GM12878 (cell line): ENCODE measurements at places on chromosomes 2 and 18.

- DNase-seq: no peak
Measured at GRCh38 chr18:70416496-70416895, 127.7 kb downstream of the SOCS6 start.

- DNase-seq: no peak
Measured at GRCh38 chr2:43852196-43852730, 13.5 kb downstream of the ABCG8 start.

DNA sequence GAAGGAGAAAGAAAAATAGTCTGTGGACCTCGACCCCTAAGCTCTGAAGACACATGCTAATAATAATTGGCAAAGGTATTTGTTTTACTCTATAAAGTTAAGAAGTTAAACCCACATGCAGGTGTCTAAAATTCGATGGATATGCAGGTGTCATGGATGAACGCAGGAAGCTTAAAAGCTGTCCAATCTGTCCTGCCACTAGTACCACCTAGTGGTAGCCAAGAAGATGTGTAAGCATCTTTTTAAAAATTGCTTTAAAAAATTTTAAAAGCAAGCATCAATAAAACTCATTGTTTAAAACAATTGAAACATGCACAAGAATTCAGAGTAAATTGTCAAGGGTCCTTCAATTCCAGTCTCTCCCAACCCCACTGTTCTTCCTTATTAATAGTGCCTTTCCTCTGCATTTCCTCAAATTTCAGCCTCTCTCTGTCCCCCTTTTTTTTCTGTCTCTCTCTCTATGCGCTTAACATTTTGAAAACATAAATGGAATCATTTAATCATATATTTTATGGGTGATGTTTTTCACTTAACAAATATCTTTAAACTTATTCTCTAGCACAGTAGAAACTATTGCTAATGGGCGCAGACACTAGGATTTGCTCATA lies 30.6 kb upstream of the PPP3R1 start:
- no peak for DNase-seq

DNA sequence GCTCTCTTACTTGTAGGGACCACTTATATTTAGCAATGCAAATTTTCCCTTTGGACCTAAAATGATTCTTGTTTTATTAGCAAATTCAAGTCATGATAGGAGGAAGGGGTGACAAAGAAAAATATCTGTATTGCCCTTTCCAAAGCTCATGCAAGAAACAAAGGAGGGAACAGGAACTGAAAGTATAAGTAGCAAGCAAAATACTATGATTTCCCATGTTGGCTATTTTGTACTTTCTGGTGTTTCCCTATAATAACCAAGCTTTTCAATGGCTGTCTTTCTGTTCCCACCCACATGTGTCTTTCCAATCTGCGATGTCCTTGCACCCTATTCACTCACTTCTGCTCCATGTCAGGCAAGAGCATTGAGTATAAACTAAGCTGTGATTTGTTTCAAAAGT lies 279.7 kb downstream of the RNF144A start:
- no peak for DNase-seq

GRCh38 chr2:96967436-96967835 lies 18.9 kb downstream of the FAM178B start:
- DNase-seq: no peak

GRCh38 chr2:128809259-128809636 lies 490.6 kb upstream of the HS6ST1 start:
- DNase-seq: no peak

DNA sequence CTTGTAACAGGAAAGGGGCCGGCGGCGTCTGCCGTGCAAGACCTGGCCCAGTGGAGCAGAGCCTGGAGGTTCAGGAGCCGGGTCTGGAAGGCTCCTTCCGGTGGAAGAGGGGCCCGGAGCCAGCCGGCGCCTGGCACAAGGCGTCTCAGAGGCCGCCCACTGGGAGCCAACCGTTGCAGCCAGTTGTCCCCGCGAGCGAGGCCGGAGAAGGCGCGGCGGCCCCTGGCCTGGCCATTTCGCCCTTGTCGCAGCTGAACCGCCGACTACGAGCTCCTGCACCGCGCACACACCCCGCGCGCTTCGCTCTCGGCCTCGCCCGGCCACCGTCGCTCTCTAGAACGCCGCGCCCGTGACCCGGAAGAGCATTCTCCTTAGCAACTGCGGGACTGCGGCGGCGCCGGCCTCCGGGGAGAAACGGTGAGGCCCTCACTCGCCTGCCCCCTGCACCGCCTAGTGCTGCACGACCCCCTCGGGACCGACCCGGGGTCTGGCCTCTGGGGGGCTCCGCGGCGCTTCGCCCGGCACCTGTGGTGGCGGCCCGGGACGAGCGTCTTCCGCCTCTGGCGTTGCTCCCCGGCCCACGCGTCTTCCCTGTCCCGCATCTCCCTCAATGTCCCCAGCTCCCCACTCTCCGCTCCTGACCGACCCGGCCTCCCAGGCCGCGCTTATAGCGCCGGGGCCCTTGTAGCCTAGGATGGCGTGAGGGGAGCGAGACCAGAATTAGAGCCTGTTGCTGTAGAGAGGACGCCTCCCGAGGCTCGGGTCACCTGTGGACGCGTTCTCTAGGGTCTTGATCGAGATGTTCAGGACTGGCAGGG lies at the start of gene DIS3L2:
Gene DIS3L2, plus strand, starts transcription at position 365 of the 818 bp plus-strand sequence. CDS start 53,215 bp downstream, outside the sequence.
- DNase-seq: peak; percentile 16

GRCh38 chr2:58313926-58314325 lies 72.8 kb upstream of the FANCL start:
- DNase-seq: no peak

- no peak for DNase-seq
Measured at GRCh38 chr2:137942833-137943677, 21.2 kb upstream of the HNMT start.

DNA sequence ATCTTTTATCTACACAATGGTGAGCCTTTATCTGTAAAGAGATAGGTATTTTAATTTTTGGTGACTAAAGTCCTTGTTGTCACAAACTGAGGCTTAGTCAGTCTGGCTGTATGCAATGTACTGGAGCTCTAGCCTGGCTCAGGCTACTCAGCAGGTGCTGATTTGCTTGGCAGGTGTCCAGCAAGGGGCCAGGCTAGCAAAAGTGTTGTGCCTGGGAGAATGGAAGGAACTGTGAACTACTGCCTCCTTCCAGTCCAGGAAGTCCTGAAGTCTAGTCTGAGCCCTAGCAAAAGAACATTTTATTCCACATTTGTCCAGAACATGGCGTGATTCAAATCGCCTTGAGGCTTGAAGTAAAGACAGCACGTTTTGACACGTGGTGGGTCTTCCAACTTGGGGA lies 260.5 kb downstream of the CCDC85A start:
- DNase-seq: no peak

- no peak for DNase-seq
Measured at GRCh38 chr2:212791569-212791968, 253.0 kb upstream of the ERBB4 start.

DNA sequence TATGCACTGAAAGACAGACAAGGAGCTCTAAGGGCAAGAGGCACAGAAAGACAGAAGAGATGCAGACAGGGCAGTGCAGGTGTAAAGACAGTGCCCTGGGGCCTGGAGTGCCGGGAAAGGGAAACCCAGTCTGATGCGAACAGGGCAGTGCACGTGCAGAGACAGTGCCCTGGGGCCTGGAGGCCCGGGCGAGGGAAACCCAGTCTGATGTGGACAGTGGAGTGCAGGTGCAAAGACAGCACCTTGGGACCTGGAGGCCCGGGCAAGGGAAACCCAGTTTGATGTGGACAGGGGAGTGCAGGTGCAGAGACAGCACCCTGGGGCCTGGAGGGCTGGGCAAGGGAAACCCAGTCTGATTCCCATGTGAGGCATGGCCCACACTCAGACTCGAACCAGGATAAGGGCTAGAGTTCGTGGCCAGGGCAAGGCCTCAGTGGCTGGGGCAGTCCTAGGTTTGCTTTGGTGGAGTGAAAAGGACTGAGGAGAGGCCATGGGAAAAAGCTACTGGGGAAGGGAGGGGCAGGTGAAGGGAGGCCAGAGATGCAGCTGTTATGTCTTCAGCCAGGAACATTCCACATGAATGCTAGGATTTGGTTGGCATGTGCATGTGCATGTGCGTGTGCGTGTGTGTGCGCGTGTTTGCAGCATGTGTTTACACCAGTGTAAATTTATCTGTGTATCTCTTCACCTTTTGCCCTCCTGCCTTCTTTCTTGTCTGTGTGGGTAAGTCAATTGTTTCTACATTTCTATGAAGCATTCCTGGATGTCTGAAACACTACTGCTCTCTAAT lies 39.1 kb upstream of the DNMT3A start:
- no peak for DNase-seq

DNA sequence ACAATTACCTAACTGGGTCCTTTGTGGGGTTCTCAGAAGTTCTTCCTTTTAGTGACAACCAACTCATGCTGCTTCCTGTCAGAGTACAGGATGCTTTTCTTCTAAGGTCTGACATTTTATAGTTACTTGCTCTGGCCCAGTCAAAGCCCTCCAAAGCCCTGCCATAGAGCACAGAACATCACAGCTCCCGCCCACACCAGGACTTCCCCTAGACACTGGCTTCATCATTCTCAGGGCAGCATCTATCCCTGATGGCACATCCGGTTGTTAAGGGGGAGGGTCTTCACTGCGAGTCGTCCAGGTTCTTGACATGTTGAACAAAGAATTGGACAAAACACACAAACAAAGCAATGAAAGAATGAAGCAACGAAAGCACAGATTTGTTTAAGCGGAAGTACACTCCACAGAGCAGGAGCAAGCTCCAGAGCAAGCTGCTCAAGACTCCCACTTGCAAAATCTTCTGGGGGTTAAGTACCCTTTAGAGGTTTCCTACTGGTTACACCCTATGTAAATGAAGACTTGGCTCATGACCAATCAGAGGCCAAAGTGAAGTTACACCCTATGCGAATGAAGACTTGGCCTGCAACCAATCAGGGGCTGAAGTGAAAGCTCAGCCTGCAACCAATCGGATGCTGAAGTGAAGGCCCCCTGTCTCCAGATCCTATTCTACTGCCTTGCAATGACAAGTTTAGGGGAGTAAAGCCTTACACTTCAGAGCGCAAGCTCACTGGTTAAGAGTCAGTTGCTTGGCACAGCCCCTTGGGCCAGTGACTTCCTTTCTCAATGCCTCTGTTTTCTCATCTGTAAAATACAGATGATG lies 79.0 kb downstream of the HDAC4 start:
- no peak for DNase-seq

DNA sequence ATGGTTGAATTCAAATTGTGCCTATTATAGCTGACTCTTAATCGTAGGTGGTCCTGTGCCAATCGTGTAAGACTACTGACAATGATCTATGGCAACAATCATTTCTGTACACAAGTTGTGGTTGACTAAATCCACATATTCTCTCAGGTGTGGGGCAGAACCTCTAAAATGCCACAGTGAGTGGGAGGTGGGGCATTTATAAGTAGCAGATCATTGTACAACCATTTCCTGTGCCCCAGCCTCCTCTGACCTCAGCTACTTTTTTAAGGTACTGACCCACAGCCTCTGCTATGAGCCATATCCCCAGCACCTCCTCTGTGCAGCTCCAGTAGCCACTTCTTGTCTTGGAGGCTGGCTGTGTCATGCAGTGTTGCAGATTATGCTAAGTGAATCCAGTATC lies 48.6 kb upstream of the RAPH1 start:
- peak; percentile 61 for DNase-seq

GRCh38 chr2:51813247-51813646 lies 781.3 kb upstream of the NRXN1 start:
- DNase-seq: no peak

- DNase-seq: no peak
Measured at GRCh38 chr2:85619617-85620016, 3.6 kb downstream of the USP39 start.

- DNase-seq: no peak
Measured at GRCh38 chr2:98556344-98557033, 51.8 kb downstream of the COA5 start.

DNA sequence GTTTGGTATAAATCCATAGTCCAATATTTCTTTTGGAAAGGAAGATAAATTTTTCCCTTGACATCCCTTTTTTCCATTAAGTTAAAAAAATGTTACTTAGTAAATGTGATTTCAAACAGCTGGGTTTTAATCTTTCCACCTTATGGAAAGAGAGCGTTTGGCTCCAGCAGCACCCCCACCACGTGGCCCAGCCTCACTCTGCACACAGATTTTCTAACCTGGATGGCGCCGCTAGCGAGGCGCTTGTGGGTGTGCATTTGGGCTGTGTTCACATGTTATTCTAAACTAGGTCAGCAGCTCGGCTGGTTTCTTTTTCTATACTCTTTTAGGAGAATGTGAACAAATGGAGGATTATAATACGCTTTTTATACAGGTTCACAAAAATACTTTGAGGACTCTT lies 218.0 kb downstream of the LDLRAD4 start:
- no peak for DNase-seq

DNA sequence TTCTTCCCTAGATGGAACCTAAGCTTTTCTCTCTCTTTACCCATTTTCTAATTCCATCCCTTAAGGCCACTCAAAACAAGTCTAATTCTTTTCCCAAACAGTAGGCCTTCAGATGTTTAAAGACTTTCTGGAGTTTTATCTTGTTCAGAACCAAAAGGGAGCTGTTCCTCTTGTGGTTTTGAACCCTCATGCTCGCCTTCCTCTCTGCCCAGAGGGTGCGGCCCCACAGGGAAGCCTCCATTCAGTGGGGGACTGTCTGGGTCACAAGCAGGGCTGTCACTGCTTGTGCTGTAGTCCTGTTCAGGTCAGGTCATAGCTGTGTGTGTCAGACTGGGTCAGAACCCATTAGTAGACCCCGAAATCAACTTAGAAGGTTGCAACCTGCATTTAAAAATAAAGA lies 56.5 kb downstream of the TET3 start:
- no peak for DNase-seq

DNA sequence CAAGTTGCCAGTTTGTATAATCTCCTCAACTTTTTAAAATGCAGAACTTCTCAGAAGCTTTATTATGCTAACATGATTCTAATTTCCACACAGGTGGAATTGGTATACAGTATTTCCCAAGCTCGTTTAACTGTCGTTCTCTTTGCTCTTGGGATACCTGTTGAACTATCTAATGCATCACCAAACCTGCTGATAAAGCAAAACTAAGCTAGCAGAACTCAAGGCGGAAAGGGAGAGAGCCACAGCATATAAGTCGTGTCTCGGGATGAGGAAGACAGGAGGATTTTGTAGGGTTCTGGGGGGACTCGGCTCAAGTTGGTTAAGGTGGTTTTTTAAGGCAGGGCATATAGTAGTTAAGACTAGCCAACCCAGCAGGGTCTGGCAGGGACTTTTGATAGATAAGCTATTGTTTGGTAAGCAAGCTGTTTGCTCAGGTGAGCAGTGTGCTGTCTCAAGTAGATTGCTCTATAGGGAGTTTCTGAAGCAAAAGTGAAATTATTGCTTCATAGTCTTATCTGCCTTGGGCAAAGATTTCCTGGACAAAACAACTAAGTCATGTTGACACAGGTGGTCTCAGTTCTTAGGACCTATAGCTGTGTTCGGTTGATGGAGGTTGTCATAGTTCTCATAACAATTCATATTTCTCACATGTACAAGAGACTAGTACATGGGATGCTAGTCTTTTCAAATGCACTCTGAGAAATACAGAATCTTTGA lies 28.2 kb upstream of the CHRNA1 start:
- DNase-seq: no peak

GRCh38 chr2:8608411-8608954 lies 73.4 kb upstream of the ID2 start:
- peak; percentile 39 for DNase-seq
